ENCODE measurements at places on chromosomes 11 and 22. TPM values are rescaled to one million over a fixed set of nuclear protein-coding genes. Genes with fewer than 3 reads are reported as not detected.

The SLC43A1 gene
- total RNA-seq = 2.8 TPM

The IFTAP gene
- 34.0 TPM for total RNA-seq

The ZNF70 gene
- 18.2 TPM for total RNA-seq

The SMC1B gene
- total RNA-seq = not detected

The MMP1 gene
- not detected for total RNA-seq

The ROBO4 gene
- total RNA-seq = not detected

The TESMIN gene
- total RNA-seq = 15.9 TPM

The SMIM38 gene
- total RNA-seq = 2.1 TPM

The PGA5 gene
- not detected for total RNA-seq

Measured in mesothelial cell of epicardium (in vitro differentiated cells).